A549 treated with Mapracorat at 1 μM for 4 hours (cell line): ENCODE measurements at places on chromosomes 13 and 19. TPM values are rescaled to one million over a fixed set of nuclear protein-coding genes. Genes with fewer than 3 reads are reported as not detected.

Gene DZIP1
- total RNA-seq = 10.1 to 13.5 TPM (median 12.0 TPM) in 5 replicates

Gene TRPC4
- not detected in 5 replicates for total RNA-seq

Gene CCL25
- not detected in 5 replicates for total RNA-seq

Gene CALR3
- 0.28 TPM in 1 of 5 replicates, not detected in the others for total RNA-seq

Gene OR7A5
- not detected in 5 replicates for total RNA-seq

Gene PLVAP
- not detected in 5 replicates for total RNA-seq

Gene CYP2A7
- total RNA-seq = not detected in 5 replicates

Gene PRRG2
- total RNA-seq = 0.44 to 1.1 TPM (median 0.75 TPM) in 5 replicates

Gene ZNF726
- total RNA-seq = 0.48 to 0.78 TPM (median 0.61 TPM) in 5 replicates

Gene PLPPR3
- total RNA-seq = 1.9 to 5.5 TPM (median 4.8 TPM) in 5 replicates

Gene PMIS2
- not detected in 5 replicates for total RNA-seq

Gene FXYD3
- total RNA-seq = 0.26 to 0.58 TPM (median 0.36 TPM) in 5 replicates

Gene VSTM1
- total RNA-seq = 0.52 to 0.83 TPM (median 0.57 TPM) in 4 of 5 replicates, not detected in the other

Gene RXFP2
- total RNA-seq = not detected in 5 replicates
